ENCODE measurements at places on chromosomes 7 and 10.

GRCh38 chr7:108296911-108297310, 159.3 kb downstream of the NRCAM start:
- DNase-seq: no peak

DNA sequence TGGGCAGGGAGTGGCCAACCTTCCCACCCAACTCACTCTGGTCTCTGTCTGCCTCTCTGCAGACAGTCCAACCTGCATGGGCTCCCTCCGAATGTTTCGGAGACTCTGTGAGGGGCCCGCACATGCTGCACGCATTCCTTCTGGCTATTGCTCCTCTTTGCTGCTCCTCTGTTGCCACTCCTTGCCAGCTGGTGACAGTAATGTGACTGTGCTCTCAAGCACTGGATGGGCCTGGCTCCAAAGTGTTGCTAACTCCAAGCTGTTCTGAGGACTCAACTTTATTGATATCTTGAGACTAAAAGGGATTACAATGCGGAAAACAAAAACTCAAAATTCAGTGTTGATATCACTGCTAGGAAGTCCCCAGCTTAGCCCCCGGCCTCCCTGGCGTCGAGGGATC, 105.4 kb upstream of the KIF5B start:
- DNase-seq: no peak

DNA sequence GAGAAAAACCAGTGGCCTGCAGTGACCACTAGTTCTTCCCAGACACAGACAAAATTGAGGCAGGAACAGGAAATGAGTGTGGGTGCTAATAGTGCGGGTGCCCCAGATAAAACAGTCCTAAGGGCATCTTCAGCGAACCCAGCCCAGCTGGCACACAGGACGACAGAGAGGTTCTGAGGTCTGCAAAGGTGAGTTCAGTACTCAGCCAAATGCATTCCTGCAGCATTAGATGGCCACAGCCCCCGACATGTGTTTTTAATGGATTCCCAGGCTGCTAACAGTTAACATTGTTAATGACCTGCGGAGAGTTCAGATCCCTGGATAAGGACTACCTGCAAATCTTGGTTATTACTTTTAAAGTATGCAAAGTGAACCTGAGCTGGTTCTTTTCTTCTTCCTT, 196.0 kb downstream of the HIBADH start:
- no peak for DNase-seq

GRCh38 chr10:34933676-34934075, 118.6 kb upstream of the PARD3 start:
- DNase-seq: peak; percentile 27

GRCh38 chr7:26916779-26917320, 52.5 kb upstream of the SKAP2 start:
- DNase-seq: no peak

GRCh38 chr10:60267802-60268201, 121.9 kb downstream of the ANK3 start:
- no peak for DNase-seq

DNA sequence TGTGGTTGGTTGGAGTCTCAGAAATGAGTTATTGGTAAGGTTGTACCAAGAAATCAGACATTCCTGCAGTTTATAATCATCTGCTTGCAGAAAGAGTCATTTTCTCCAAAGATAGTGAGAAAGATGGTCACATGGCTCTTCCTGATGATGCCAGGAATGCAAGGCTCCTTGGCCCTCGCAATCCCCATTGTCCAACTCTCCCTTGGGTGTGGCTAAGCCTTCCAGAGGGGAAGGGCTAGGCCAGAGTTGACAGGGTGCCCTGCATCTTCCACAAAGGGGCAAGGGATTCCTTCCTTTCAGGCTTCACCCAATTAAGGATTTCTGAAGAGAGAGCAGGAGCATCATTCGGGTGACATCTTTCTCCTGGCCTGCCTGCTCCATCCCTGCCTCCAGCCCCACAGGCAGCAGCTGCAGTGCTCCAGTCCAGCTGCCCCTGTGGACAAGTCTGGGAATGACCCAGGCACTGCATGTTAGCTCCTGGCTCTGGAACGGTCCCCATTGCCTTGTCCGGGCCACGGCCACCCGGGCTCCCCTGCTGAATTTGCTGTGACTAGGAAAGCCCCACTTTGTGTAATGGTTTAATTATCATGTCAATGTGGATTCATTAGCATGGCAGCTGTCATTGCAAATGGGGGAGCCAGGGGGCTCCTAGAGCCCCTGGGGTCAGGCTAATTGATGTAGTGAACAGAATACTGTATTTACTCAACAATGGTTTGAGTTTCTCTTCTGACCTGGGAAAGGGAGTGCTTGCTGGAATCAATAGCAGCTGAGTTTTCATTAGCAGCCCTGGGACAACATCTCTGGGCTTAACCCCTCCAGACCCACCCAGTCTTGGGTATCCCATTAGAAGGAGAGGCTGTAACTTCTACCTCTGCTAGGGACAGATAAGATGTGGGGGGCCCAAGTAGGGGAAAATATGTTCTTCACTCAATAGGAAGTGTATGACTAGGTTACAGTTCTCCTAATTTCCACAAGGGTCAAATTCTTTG, 112.6 kb upstream of the TBX20 start:
- DNase-seq: no peak

- no peak for DNase-seq
These were observed 8.4 kb upstream of the LFNG start for GRCh38 chr7:2510909-2511768.

GRCh38 chr7:94160719-94161435, 156.7 kb upstream of the BET1 start:
- DNase-seq: no peak

DNA sequence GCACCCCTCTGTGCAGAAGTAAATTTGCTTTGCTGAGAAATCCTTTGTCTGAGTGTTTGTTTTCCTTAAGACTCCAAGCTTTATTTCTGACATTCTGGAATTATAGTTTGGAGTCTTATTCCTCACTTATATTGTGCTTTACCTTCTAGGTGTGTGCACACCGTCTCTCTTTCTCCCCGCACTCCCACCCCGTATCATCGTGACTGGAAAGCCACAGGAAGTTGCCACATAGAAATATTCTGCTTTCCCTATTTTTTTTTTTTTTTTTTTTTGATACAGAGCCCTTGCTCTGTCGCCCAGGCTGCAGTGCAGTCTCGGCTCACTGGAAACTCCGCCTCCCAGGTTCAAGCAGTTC, 109.5 kb downstream of the PHF14 start:
- DNase-seq: no peak

DNA sequence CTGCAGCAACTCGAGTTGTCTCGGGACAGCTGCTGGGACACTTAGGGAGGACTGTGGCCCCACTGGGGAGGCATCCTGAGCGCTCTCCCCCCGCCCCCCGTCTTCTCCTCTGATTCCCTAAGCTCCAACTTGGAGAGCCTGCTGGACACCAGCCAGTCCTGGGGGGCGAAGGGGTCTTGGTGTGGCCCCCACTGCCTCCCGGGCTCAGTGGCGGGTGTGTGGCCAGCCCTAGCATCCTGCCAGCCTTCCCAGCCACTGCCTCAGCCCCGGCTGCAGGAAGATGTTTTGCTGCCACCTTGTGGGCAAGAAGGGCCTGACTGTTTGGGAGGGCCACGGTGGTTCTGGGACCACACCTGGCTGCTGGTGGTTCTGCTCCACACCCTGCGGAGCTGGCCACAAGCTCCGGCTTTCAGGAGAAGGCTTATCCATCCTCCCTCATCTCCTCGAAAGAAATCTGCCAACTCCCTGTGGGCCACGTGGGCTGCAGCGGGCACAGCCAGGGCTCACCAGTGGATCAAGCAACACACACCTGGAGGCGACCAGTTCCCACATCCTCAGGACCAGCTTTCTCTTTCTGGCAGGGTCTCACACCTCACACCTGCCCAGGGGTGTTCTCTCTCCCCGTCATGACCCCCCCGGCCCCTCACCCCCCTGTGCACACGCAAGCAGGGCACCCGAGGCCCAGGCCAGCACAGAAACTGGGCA, 24.8 kb downstream of the AGAP3 start:
- DNase-seq: peak; percentile 90

DNA sequence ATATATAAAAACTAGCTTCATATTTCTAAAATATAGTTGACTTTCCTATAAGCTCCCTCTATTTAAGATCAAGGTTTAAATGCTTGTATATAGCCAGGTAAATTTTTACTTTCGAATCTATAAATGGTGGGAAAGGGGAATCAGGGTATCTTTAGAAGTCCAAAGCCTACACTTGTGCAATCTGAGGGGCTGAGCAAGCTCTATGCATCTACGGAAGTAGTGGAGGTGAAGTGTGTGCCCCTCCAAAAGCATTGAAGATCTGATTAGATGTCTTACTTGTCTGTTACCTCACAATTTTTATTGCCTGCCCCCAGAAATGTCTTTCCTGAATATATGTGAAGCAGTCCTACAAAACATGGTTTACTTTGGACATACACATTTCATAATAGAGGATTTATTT, 1.6 kb downstream of the AKAP9 start:
- DNase-seq: no peak

DNA sequence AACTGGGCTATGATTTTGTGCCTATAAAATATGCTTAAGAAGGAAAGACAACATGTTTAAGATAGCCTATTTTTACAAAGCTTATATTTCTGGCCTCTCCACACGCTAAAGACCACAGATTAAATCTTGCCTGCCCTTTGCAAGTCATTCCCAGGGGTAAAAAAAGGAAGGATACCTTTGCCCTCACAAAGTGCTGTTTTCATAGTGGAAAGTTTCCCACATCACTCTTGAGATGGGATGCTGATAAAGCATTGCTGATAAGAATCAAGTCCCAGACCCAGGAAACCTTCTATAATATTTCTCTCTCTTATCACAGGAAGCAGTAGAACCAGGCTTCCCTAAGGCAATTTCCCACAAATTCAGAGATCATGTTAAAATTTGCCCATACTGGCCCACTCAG, 56.5 kb downstream of the GSAP start:
- DNase-seq: no peak

DNA sequence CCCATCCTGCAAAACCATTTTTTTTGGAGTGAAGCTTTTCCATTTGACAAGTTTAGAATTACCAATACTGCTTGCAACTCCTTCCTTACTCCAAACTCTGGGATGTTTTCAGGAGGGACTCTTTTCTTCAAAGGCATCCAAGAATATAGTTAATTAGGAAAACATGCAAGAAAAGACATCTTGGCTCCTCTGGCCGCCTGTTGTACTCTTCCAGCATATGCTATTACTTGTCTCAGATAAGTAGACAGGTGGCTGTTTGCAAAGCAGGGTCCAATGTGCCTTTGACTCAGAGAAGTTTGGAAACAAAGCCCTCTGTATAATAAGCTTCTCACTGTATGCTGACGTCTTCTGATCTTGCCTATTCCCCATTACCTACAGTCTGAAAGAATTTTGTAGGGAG, 746.5 kb downstream of the AUTS2 start:
- no peak for DNase-seq

DNA sequence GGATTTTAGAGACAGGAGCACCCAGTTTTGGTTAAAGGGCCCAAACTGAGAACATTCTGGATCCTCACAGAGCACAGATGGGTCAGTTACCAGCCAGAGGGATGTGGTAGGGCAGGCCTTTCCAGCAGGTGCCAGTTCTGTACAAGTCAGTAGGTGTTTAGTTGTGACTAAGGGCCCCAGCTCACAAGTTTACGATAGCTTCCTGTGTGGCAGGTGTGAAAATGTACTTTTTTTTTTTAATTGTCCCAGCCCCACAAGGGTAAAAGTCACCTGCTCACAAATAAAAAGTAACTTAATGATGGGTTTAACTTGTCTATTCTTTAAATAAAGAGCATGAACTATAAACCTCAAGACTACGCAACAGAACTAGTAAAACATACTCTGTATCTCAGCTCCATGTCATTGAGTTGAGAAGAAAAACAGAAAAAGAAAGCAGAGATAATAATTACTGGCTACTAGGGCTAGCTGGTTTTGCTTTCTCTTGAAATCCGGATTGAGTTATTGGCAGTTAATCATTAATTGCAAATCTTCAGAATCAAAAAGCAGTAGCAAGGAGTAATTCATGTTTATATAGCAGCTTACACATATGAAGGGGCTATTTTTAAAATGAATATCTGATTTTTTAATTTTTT, 15.4 kb downstream of the NFE2L3 start:
- no peak for DNase-seq

DNA sequence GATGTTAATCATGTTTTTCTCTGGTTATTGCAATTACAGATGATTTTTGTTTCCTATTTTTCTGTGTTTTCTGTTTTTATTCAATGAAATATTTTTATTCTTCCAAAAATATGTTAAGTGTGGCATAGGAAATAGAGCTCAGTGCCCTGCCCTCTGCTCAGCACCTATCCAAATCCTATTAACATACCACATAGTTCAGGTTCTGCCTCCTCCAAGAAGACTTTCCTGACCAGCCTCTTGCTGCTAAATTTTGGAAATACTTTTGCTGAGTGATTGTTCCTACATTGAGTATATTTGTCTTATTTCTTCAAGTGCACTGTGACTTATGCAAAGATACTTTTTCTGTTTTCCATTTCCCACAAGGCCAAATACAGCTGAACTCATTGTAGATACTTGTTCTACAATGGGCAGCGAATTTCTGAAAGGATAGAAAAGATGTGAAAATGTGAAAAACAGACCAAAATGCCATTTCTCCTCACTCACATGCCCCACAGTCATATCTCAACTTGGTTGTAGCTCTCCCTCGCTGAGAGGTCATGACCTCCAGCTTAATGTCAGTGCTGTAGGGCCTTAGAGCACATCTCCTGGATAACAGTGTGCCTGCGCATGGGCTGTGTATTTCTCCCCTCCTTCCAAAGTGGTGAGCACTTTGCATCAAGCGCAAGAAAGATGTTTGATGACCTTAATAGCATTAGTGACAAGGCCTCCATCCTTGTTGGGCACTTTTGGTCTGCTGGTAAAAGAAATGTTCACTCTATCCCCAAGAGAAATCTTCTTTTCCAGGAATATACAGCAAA, 677.3 kb downstream of the LRMDA start:
- no peak for DNase-seq

GRCh38 chr7:107999779-108000560, 3.0 kb downstream of the LAMB1 start:
- peak; percentile 47 for DNase-seq

GRCh38 chr10:84012831-84013458, 126.4 kb upstream of the GHITM start:
- no peak for DNase-seq

GRCh38 chr7:52876402-52876801, 159.0 kb upstream of the POM121L12 start:
- DNase-seq: no peak

Data from foreskin fibroblast (primary cell).